Uterus (tissue), 4 donors: ENCODE measurements at places on chromosomes 2 and 18. TPM values are rescaled to one million over a fixed set of nuclear protein-coding genes. Genes with fewer than 3 reads are reported as not detected.
A peak's percentile ranks its signal among the peaks of the same experiment; 100 is the strongest.

The HS1BP3 gene
- total RNA-seq: 41.8 TPM

The CHRND gene
- not detected for total RNA-seq

The VWC2L gene
- total RNA-seq: 0.21 TPM

The TACR1 gene
- 10.6 TPM for total RNA-seq

The GAL3ST2 gene
- 0.21 TPM for total RNA-seq

The SELENOI gene
- total RNA-seq: 27.9 TPM

The EIF2AK3 gene
- total RNA-seq: 15.3 TPM

The NT5DC4 gene
- not detected for total RNA-seq

The LYG2 gene
- total RNA-seq: not detected

The MC5R gene
- not detected for total RNA-seq

The MEP1B gene
- not detected for total RNA-seq

The EFR3B gene
- not detected for total RNA-seq

The CSRNP3 gene
- total RNA-seq: 2.6 TPM

The BOK gene
- total RNA-seq: 31.2 TPM

The DOK6 gene
- 1.6 TPM for total RNA-seq

The TMEM169 gene
- 0.97 TPM for total RNA-seq

The UPP2 gene
- total RNA-seq: not detected

- peak; percentile 37 for DNase-seq
Observed at GRCh38 chr2:69082430-69082997, 69.5 kb downstream of the ANTXR1 start.

- DNase-seq: no peak
Observed at GRCh38 chr18:62324917-62325805, at the start of gene TNFRSF11A. TNFRSF11A (plus strand) TSS chr18:62325310; CDS start chr18:62325353, 43 bp downstream.

GRCh38 chr18:2969695-2970094 is 43.2 kb downstream of the LPIN2 start:
- DNase-seq: no peak

GRCh38 chr2:28521663-28522062 is 25.8 kb downstream of the PLB1 start:
- no peak for DNase-seq

DNA sequence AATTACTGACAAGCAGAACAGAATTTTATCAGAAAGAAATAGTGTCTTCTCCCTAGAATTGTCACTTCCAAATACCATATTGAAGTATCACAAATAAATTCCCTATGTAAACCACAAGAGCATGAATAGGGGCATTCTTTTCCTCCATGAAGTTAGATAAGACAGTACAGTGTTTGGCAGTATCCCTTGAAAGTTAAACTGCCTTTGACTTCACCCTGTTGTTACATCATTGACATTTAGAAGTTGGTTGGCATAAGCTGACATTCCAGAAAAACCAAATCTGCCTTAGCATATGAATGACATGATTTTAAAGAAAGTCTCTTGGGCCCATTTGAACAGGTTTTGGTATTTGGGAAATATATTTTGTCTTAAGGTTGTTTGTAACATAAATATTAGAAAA is 50.2 kb upstream of the OSR1 start:
- DNase-seq: no peak

DNA sequence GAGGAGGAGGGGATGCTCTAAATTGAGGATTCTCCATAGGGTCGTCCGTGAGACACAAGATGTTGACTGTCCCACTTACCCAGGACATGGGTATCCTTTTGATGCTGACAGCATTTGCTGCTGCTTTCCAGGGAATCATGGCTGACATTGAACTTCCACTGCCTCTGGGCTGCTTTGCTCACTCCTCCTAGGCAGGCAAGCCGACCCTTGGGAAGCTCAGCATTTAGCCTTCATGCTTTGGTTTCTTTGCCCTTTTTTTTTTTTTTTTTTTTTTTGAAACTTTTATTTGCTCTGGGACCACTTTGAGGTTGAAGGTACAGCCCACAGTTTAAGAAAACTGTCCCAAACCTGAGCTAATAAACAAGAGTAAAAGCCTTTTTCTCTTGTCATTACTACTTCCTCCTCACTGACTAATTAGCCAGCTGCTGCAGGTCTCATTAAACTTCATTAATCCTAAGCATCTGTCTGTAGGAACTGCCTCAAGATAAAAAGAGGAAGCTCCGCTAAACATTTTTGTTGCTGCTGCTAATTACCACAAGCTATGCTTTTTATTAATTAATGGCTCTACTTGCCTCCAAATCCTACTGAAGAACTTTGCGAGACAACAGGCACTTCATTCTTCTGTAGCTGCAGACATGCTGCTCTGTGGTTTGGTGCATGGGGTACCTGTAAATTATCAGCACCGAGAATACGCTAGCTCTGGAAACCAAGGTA is 125.4 kb downstream of the SPTBN1 start:
- no peak for DNase-seq

DNA sequence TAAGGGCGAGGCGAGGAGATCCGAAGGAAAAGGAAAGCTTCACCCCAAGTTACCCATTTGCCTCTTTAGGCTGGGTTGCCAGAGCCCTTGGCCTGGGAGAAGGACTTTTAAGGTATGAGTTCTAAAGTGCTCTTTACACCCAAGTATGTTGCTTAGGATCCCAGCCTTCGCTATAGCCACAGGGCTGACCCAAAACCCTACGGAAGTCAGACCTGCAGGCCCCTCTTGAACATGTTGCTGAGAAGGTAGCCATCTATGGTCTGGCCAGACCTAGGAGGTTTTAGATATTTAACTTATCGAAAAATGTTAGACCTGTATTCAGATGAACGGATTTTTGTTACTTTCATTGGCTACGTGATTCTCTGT is 95.4 kb downstream of the PMS1 start:
- no peak for DNase-seq

DNA sequence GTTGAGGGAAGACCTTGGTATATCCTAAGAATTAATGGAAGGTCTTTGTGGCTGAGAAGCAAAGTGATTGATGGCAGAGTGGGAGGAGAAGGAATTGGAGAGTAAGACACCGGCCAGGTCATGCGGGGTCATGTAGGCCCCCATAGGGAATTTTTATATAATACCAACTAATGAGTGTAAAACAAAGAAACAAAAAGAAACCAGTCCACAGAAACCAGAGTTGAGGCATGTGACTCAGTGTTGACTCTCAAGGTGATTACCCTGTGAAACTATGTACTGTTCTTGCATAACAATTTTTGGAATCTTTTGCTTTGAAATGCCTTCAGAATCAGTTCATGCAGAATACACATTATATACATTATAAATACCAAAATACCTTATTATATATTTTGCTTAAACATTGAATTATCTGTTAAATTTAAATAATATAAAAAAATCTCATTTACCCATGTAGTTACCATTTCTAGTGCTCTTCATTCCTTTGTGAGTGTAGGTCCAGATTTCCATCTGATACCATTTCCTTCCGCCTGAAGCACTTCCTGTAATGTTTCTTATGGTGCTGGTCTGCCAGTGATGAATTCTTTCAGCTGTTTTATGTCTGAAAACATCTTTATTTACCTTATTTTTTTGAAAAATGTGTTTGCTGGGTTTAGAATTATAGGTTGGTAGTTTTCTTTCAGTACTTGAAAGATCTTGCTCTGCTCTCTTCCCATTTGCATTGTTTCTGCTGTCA is 8.6 kb downstream of the CLIP4 start:
- DNase-seq: no peak

DNA sequence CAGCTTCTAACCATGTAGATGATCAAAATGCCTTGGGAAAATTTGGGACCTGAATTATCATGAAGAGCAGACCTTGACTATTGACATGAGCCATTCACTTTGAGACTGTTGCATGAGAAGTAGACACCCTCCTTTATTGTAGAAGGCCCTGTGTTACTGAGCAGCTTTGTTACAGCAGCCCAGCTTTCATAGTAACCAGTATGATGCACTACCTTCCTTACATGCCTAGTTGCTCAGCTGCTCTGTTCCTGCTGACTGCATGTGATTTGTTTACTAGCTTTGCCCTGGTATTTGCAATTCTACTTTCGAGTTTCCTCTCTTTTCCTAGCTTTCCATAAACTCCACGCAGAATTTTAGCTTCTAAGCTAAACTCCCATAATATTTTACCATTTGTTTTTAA is 11.2 kb upstream of the FN1 start:
- DNase-seq: no peak

DNA sequence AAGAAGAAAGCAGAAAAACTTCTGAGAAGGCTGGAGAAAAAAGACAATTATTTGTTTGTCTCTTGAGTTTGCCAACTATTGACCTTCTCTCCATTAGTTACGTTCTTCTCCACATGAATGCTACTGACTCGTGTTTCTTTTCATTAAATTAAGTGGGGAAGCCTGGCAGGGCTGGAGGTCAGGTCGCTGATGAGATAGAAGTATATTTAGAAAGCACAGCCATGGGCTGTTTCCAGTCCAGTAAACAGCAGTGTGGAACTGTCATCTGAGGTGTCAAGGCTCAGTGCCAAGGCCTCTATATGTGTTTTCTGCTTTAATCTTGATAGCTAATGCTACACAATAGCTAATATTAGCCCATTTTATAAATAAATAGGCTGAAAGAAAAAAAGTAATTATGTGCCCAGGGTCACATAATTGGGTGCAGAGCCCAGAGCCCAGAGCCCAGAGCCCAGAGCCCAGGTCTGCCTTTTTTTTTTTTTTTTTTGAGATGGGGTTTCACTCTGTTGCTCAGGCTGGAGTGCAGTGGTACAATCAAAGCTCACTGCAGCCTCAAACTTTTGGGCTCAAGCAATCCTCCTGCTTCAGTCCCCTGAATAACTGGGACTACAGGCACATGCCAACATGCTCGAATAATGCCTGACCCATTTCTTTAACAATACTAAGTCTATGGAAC is 6.3 kb downstream of the MSGN1 start:
- no peak for DNase-seq

GRCh38 chr18:26547646-26548414 is 523 bp downstream of the KCTD1 start:
- DNase-seq: peak; percentile 67

DNA sequence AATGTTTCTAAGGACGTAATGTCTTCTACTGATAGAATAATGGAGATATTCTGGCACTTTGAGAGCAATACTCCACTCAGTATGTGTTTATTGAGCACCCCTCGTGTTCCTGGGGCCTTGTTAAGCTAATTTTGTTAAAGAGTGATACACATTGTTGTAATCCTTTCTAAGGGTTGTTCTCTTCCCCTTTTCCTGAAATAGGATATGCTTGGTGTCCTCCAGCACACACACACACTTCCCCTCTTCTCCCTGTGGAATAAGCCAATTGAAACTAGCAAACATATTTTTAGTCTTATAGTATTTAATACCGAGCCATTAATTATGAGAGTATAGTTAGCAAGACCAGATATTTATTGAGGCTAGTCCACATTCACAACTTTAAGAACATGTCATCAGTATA is 114.1 kb downstream of the CRIM1 start:
- no peak for DNase-seq

- no peak for DNase-seq
Observed at GRCh38 chr18:35038881-35039491, 2.2 kb upstream of the MAPRE2 start.

DNA sequence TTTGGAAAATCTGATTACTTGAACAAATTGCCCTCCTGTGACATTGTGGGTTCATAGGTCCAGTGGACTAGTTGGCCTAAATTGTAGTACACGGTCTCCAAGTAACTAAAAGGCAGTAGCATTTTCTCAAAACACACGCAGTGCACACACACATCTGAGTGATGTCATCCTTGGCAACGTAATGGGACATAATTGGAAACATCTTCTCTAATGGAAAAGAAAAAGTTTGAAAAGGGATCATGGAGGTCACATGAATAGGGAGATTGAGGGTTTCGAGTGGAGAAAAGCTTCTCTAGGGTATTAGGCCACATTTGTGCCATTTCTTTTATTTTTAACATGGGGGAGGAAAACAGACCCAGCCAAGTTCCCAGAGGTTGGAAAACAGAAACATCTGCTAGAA is 93.3 kb downstream of the MAP4K4 start:
- peak; percentile 56 for DNase-seq

GRCh38 chr2:232761301-232761907 is 15.0 kb downstream of the KCNJ13 start:
- DNase-seq: no peak

DNA sequence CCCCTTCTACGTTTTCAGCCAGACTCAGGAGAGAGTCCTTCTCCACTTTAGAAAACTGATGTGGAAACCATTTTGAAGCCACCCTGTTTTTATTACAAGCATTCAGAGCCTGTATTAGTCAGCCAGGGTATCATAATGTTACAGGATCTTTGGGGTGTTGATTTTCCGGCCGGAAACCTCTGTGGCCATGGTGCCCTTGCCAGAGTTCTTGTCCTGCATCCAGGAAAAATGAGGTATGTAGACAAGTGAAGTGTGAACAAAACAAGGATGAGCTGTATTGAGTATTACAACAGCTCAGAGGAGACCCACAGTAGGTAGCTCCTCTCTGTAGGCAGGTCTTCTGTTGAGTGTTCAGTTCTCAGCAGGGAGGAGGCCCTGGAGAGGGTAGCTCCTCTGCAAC is 241.0 kb upstream of the COPS8 start:
- no peak for DNase-seq

DNA sequence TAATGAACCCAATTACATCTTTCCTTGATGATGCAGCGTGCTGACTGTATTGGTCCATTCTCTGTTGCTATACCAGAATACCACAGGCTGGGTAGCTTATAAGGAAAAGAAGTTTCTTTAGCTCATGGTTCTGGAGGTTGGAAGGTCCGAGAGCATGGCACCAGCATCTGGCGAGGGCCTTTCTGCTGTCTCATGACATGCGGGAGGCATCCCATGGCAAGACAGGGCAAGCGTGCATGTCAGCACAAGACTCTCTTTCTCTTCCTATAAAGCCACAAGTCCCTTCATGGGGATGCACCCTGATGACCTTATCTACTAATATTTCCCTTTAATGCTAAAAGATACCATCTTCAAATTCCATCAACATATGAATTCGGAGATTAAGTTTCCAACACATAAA is 122.8 kb upstream of the FHL2 start:
- DNase-seq: no peak

DNA sequence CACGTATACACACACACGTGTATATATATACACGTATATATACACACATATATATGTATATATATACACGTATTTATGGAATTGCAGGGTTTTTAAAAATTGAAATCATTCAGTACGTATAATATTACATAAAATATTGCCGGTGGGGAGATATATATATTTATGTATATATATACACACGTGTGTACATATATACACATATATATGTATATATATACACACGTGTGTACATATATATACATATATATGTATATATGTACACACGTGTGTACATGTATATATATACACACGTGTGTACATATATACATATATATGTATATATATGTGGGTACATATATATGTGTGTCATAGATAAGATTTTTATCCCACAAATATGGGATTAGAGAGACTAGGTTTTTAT is 5.4 kb downstream of the FBXO11 start:
- no peak for DNase-seq

GRCh38 chr2:230077851-230078547 is 9.3 kb upstream of the SLC16A14 start:
- DNase-seq: no peak

DNA sequence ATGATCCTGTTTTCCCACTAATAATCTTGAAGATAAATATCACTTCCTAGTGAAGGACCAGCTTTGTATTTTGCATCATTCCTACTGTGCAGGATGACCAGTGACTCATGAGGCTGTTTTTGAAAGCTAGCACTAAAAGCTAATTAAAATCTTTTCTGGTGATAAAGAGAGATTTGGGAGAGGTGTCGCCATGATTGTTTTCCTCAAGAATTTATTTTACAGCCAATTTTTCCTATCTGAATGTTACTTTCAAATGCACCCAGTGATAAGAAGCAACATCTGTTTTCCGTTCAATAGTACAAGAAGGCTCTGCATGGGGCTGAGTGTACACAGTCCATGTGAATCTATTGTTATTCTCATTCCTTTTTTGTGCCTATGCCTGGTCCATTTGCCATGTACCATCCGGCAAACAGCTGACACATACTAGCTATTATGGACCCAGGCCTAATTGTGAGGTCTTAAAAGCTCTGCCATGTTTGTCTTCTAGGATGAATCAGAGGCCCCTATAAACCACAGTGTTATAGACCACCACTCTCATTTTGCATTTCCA is 28.4 kb downstream of the MEIS1 start:
- DNase-seq: no peak
